M059J (cell line): ENCODE measurements at places on chromosomes 12 and 14. TPM values are rescaled to one million over a fixed set of nuclear protein-coding genes. Genes with fewer than 3 reads are reported as not detected.
A peak's percentile ranks its signal among the peaks of the same experiment; 100 is the strongest.

DNA sequence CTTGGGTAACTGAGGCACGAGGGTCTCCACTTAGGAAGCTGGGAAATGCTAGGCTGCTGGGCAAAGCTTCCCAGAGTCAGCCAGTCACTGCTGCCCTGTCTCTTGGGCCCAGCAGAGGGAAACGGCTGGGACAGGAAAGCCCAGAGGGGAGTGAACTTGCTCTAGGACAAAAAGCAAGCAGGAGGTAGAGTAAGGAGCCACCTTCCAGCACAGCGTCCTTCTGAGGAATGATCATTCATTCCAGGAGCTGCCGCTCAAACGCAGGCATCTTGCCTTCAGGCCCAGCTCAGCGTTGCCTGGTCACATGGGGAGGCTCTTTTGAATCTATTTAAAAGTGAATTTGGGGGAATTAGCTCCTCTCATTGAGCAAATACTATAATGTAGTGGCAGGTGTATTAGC lies 118.6 kb downstream of the CRACR2A start:
- DNase-seq = no peak

GRCh38 chr12:30461026-30461615 lies 234.5 kb downstream of the IPO8 start:
- peak; percentile 7 for DNase-seq

- peak; percentile 40 for DNase-seq
Measured at GRCh38 chr14:47438650-47439140, 236.7 kb downstream of the MDGA2 start.

DNA sequence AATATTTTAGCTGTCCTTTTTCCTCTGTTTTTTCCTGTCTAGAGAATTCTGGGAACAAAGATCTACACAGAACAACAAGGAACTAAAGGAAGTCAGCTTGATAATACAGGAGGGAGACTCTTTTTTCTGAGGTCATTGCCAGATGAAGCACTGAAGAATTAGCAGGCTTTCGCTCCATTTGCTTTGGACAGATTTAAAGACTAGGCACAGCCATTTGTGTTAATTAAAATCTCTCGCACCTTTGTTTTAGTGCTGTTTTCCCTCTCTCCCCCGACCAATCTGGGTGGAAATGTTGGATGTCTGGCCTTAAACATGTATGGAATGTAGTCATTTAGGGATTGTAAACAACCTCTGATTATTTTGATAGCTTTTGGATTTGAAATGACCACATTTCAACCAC lies 9.6 kb upstream of the GPHN start:
- no peak for DNase-seq

GRCh38 chr12:38538319-38538718 lies 221.7 kb downstream of the ALG10B start:
- DNase-seq = no peak

DNA sequence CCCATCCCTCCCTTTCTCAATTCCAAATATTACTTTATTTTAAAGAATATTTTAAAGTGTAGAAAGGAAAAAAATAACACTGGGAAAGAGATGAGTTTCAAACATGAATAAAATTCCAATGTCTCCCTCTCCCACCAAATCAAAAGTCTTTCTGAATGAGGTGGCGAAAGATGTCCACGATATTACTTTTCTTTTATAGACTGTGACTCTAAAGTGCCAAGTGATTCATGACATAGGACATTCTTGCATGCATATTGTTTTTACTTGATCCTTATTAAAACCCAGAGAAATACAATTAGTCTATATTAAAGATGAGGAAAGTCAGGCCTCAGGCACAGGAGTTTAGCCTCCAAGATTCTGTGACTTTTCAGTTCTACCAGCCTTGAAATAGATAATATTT lies 16.0 kb upstream of the LUM start:
- peak; percentile 75 for DNase-seq

- no peak for DNase-seq
Measured at GRCh38 chr14:63659726-63660125, 18.1 kb upstream of the WDR89 start.

DNA sequence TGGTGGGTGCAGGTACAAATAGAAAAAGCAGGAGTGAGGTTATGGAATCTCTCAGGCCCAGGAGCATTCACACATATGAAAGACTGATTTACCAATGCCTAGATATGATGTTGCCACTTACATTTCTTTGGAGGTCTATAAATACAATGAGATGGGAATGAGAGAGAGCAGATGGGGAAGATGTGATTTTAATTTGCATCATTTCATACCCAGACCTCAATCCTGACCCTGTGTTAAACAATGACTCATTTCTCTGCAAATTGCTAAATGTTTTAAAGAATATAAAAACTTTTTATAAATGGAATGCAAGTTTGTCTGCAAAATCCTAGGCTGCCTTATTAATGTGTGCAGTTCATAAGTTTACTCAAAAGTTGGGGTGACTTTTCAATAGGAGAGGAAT lies 38.6 kb upstream of the GNG2 start:
- no peak for DNase-seq

DNA sequence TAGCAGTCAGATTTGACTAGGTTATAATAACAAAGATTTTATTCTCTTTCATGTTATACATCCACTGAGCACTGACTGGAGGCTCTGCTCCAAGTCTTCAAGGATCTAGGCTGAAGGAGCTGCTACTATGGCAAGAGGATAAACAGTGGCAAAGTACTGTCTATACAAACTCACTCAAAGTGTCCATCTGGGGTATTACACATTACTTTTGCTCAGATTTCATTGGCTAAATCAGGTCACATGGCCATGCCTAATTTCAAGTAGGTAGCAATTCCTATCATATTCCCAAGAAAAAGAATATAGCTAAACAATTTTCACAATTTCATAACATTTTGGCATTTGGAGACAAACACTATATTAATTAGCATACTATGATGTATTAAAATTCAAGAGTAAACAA lies 40.9 kb downstream of the CDK17 start:
- no peak for DNase-seq

DNA sequence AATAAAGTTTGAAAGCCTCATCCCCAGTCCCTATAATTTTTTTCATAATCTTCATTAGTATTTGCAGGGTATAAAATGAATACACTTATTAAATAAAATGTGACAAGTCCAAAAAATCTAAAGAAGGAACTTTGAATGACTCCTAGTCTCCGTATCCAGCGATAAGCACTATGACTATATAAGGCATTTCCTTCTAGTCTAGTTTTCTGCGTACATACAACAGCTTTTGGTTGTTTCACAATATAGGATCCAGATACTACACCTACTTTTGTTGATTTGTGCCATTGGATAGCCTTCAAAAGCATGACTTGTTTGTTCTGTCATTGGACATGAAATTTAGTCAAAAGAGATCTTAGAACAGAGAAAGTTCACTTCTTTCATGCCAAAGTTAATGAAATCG lies 133.3 kb upstream of the PWP1 start:
- DNase-seq = no peak

GRCh38 chr14:98698341-98698740 lies 573.7 kb downstream of the BCL11B start:
- DNase-seq = no peak

DNA sequence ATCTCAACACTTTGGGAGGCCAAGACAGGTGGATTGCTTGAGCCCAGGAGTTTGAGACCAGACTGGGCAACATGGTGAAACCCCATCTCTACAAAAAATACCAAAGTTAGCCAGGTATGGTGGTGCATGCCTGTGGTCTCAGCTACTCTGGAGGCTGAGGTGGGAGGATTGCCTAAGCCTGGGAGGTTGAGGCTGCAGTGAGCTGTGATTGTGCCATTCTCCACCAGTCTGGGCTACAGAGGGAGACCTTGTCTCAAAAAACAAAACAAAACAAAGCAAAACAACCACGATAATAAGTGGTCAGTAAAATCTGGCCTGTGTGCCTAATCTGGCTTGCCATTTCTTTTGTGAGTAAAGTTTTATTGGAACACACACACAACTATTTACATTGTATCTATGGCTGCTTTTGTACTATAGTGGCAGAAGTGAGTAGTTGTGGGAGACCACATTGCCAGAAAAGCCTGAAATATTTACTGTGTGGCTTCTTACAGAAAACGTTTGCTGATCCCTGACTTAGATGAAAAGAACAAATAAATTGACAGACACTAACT lies 19.4 kb upstream of the KLRG1 start:
- DNase-seq = no peak

GRCh38 chr12:45705404-45705803 lies 24.1 kb upstream of the ARID2 start:
- DNase-seq = no peak

- no peak for DNase-seq
Measured at GRCh38 chr12:12499909-12500604, 62.6 kb downstream of the DUSP16 start.

- peak; percentile 36 for DNase-seq
Measured at GRCh38 chr12:117580718-117581062, 219.3 kb upstream of the NOS1 start.

GRCh38 chr14:24861083-24861630 lies 188.8 kb downstream of the STXBP6 start:
- peak; percentile 28 for DNase-seq

DNA sequence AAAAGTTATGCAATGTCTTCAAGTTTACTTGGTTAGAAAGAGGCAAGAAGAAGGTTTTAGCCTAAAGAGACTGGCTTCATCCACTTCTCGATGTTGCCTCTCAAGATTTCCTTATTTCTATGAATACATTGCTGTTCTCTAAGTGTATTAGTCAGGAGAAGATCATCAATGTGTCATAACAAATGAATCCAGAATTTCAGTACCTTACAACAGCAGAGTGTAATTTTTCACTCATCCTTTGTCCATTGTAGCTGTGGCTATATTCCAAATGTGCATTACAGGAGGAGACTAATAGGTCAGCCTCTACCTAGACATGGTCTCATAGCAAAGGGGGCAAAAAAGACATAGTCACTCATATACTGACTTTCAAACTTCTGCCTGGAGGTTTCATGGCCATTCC lies 579.1 kb downstream of the PRKD1 start:
- peak; percentile 19 for DNase-seq

GRCh38 chr12:11542599-11542998 lies 106.9 kb upstream of the ETV6 start:
- no peak for DNase-seq

DNA sequence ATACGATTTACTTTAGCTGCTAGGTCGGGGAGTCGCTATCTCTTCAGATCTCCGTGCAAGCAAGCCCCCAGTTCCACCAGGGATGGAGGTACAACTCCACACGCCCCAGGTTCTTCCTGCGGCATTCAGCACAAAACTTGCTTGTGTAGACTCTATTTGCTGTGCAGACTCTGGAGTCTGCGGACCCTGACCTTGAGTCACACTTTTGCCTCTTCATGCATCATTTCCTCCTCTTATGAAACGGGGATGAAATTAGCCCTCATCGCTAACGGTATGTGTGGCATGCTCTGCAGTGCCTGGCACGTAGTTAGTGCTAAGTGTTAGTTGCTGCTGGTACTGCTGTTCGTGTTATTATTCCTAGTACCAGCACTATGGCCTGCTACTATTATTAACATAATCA lies 84.4 kb downstream of the TMEM132D start:
- no peak for DNase-seq

DNA sequence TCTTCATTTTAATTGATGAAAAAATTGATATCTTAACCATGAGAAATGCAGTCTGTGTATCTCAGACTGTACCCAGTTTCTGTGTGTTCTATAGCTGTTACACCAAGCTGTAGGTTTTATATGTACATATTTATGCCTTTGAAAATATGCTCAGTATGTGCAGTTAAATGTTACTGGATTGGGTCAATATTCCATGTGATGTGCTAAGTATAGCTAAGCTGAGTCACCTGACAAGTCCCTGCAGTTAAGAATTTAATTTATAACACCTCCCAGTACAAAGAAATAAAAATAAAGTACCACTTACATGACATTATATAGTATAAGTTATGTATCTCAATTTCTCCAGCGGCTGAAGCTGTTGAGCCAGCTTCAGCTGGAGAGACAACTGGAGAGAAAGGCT lies 984.0 kb downstream of the GALC start:
- no peak for DNase-seq

DNA sequence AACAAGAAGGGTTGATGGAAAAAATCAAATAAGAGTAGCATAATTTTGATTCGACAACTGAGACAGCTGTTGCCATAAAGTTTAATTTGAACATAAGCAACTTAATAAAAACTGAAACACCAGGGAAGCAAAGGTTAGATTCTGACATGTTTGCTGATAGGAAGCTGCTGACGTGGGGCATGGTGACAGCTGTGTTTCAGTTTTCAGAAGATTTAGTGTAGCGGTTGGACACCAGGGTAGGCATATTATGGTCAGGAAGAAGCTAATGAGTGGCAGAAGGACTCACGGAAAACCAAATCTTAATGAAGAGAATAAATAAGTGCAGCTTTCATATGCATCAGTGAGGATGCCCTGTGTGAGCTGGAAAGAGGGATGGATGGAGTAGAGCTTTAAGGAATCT lies 336.7 kb upstream of the RPL10L start:
- DNase-seq = no peak

DNA sequence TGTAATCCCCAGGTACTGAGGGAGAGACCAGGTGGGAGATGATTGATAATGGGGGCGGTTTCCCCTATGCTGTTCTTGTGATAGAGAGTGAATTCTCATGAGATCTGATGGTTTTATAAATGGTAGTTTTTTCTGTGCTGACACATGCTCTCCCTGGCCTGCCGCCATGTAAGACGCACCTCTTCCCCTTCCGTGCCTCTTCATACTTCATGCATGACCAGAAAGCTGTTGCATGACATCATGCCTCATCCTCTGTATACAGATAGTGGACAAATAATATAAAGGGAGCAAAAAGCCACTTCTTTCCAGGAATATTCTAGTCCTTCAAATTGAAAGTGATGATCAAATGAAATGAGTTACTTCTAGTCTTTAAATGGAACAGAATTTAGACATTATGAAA lies 47.3 kb upstream of the LRIG3 start:
- DNase-seq = no peak

ADGRD1 gene
- not detected in 2 replicates for total RNA-seq

GZMH gene
- not detected in 2 replicates for total RNA-seq

ALDH1L2 gene
- total RNA-seq = 0.27 and 1.4 TPM in 2 replicates

MYF5 gene
- not detected in 2 replicates for total RNA-seq

TSFM gene
- total RNA-seq = 27.6 and 37.9 TPM in 2 replicates

TTC8 gene
- total RNA-seq = 18.8 and 19.0 TPM in 2 replicates

KCNA1 gene
- total RNA-seq = not detected in 2 replicates

GPRC5A gene
- 70.0 and 89.7 TPM in 2 replicates for total RNA-seq

NKX2-1 gene
- 0.10 TPM in 1 of 2 replicates, not detected in the other for total RNA-seq

DAO gene
- total RNA-seq = not detected in 2 replicates

TGM1 gene
- 0.05 and 0.12 TPM in 2 replicates for total RNA-seq

PLCZ1 gene
- not detected in 2 replicates for total RNA-seq
